Large intestine (tissue), 12 donors: ENCODE measurements at places on chromosomes 4 and X. TPM values are rescaled to one million over a fixed set of nuclear protein-coding genes. Genes with fewer than 3 reads are reported as not detected.
A peak's percentile ranks its signal among the peaks of the same experiment; 100 is the strongest.

The MRFAP1L1 gene
- 64.1 TPM for polyA plus RNA-seq

GRCh38 chrX:25178555-25178954, 162.8 kb upstream of the ARX start:
- DNase-seq, result no peak

- no peak for DNase-seq
These were observed 284.4 kb downstream of the AFF2 start for GRCh38 chrX:148784856-148785255.

The MMRN1 gene
- polyA plus RNA-seq, result 22.4 TPM

- DNase-seq, result no peak
These were observed 129.1 kb downstream of the CPZ start for GRCh38 chr4:8721621-8722020.

GRCh38 chr4:8504279-8505007, 63.9 kb downstream of the TRMT44 start:
- DNase-seq, result no peak

- peak; percentile 39 for DNase-seq
These were observed 266.8 kb downstream of the C4orf33 start for GRCh38 chr4:129362691-129363274.

DNA sequence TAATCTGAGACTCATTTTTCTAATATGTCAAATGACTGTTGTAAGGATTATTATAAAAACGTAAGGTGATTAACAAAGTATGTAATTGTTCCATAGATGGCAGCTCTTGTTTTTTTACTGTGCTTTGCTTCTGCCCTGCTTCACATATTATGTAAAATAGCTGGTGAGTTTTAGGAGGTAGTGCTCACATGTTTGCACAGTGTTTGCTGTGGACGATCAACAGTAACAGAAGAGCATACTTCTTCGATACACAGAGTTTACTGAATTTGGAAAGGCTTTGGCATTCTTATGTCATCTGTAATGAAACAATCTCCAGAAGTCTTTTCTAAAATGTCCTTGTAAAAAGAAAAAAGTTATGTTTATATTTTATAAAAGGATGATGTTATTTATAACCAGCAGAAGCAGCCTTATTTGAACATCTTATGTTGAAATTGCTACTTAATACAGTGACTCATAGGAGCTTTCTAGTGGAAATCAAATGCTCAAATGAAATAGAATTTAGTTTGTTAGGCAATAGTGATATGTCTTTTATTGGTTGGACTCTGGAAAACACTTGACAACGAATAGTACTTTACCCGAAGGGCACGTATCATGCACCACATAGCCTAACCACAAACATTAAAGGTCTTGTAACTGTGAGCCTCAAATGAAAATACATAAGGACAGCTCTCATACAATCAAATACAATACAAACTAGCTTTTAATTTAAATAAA, 1.9 kb upstream of the MTTP start:
- DNase-seq, result peak; percentile 87

- DNase-seq, result no peak
These were observed 11.0 kb downstream of the DGKK start for GRCh38 chrX:50459615-50460014.

The SPANXC gene
- not detected for polyA plus RNA-seq

DNA sequence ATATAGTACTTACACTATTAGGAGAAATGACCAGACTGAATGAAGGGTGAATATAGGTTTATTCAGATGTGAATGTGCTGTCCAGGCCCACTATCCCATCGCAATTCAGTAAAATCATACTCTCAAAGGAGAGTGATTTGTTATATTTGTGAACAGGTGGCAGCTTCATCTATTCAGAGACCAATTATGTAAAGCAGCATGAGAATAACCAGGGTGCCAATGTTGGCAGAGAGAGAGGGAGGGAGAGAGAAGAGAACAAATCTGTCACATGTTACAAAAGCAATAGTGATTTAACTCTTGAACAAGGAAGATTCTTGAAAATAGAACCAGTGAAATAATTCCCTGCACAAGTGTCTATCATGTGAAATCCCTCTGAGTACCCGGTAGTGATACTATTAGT, 38.9 kb upstream of the TLL1 start:
- no peak for DNase-seq

DNA sequence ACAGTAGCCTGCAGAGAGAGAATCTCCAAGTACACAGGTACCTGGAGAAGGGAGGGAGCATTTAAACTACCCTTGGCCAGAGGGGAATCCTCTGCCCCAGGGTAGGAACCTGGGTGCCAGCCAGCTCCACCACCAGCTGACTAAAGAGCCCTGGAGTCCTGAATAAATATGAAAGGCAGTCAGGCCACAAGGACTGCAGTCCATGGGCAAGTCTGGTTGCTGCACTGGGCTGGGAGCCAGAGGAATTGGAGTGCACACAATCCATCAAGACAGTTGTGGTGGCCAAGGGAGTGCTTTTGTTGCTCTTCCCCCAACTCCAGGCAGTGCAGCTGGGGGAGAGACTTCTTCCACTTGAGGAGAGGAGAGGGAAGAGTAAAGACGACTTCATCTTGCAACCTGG, 172.5 kb downstream of the HNRNPD start:
- DNase-seq, result no peak

DNA sequence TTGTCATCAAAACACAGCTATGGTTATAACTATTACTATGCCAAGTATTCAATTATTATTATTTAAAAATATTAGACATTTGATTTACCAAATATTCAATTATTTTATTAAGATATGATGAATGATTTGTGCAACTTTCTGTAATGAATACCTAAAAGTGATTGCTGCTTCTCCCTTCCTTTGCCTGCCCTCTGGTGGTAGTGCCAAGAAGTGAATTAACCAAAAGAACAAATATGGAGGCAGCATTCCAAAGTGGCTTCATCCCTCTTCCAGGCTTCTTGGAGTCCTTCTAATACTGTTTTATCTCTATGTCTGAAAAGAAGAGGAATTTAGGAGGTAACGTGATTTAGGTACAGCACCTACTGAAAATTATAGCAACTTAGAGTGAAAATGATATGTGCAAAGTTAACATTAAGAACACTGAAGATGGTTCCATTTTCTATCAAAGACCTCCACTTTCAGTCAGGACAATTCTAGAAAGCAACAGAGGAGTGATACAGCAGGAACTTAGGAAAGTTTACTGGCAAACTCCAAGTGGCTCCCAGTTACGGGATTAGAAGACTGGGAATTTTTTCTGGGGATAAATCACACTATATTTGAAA, 43.0 kb downstream of the ENPEP start:
- no peak for DNase-seq

GRCh38 chr4:138879757-138880156, 135.8 kb upstream of the NOCT start:
- no peak for DNase-seq

The IL2 gene
- 0.24 TPM for polyA plus RNA-seq

DNA sequence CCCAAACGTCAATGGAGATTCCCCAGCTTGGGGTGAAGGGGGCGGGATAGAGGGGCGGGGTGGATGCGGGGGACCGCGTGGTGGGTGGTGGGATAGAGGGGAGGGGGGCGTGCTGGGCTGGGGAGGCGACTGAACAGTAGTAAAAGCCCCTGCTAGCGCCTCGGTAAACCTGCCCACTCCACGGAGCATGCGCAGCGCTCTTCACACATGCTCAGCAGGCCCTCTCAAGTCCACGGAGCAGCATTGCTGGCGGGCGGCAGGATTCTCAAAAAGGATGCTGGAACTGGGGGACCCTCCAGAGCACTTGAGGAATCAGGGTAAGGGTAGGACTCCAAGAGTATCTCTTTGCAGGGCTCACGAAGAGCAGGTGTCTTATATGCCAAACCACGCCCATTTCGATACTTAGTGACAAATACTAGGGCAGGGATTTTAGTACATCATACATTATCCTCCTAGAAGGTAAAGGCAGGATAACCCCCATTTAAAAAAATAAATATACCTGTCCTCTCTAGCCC, 378 bp upstream of the RPS6KA6 start:
- peak; percentile 64 for DNase-seq

DNA sequence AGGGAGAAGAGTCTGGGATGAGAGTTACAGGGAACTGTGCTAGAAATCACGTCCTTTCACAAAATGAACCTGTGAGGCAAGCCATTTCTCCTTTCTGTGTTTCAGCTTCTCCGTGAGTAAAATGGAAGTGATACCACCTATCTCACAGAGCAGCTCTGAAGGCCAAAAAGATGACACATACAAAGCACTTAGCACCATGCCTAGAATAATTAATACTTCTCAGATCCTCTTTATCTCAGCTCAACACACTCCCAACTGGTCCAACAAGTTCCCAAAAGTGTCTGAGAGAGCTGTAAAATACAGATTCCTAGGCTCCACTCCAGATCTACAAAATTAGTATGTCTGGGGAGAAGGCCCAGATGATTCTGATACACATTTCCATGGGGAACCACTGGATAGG, 38.3 kb downstream of the LHFPL1 start:
- DNase-seq, result no peak

GRCh38 chr4:3069661-3070199, 4.6 kb downstream of the HTT-AS start:
- DNase-seq, result no peak

- no peak for DNase-seq
These were observed 348.7 kb downstream of the MAPK10 start for GRCh38 chr4:86011117-86011516.

GRCh38 chrX:146887020-146887419, 72.5 kb upstream of the CXorf51A start:
- DNase-seq, result no peak

The HERC6 gene
- polyA plus RNA-seq, result 10.8 TPM

The NXF2 gene
- polyA plus RNA-seq, result not detected

DNA sequence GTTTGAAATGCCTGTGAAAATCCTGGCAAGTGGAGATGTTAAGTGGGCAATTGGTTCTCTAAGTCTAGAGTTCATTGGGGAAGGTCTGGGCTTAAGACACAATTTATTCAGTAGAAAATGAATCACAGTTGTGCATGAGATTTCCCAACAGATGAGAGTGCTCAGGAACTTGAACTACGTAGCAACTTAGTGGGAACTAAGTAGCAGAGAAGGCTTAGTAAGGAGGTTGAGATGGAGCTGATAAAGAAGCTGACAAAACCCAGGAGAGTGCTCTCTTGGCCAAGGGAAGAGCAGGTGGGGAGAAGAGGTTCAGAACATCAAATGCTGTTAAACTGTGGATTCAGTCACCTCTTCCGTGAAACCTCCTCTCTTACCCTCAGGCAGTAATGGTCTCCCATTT, 33.0 kb downstream of the AFF1 start:
- no peak for DNase-seq

DNA sequence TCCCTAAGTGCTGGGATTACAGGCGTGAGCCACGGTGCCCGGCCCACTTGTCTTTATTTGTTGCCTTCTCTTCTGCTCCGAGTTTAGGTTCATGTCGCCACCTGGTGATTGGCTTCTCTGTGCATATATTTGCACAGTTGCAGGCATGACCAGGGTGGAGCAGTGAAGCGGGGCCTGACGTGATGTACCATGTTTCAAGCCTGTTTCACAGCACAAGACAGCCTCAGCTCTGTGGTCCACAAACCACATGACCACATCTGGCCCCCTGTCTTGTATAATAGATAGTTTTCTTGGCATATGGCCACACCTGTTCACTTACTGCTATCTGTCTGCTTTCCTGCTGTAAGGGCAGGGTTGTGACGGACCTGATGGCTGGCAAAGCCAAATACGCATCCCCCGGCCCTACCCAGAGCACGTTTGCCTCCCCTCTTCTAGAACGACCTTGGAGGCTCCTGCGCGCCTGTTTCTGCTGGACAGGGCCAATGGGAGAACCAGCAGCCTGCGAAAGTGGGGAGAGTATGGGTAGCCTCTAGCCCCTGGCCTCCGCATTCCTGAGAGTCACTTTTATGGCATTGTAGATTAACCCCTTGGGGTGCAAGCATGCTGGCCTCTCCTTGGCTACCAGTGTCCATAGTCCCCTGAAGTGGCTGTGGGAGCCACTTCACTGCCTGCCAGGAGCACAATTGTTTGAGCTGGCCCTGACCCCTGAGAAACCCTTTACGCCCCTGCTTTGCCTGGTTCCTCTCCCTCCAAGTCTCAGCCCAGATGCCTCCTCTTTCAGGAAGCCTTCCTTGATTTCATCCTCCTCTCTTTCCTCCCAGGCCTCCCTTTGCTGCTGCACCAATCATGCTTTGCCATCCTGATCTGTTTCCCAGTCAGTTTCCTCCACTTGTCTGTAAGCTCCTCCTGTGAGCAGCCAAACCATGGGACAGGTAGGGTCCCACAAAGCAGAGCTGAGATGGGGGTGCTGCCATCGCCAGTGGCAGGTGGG, 6.0 kb upstream of the SH3TC1 start:
- DNase-seq, result peak; percentile 77

- no peak for DNase-seq
These were observed 150.8 kb upstream of the DIPK2B start for GRCh38 chrX:45351478-45351877.

GRCh38 chr4:127446427-127446885, 186.3 kb upstream of the INTU start:
- no peak for DNase-seq

DNA sequence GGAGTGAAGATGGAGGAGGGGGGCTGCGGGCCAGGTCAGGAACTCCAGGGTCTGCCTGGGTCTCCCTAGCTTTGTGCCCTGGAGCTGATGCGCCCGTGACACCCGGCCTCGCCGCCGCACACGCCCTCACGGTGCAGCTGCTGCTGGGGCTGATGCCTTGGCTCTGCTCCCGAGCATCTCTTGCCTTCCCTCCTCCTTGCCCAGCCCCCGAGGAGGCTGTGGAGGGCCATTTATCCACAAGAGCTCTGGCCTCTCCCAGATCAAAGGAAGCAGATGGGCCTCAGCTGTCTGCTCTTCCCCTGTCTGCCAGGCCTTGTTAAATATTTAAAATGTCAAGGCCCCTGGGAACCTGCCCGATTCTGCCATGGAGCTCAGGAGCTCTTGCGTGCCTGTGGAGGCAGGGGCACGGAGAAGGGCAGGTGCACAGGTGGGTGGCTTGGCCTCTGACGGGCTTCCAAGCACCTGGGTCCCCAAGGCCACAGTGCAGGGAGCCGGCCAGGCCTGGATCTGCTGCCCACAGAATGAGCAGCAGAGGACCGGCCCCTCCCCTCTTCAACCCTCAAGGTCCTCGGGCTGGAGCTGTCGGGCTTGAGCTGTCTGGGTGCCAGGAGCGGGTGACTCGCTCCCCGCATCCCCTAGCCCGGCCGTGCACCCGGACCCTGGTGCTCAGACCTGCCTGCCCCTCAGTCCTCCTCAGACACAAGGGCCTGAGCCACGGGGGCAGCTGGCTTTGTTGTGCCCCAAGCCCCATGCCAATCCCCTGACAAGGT, 20.3 kb downstream of the ATP2B3 start:
- no peak for DNase-seq

The CXCL11 gene
- polyA plus RNA-seq, result 0.30 TPM

DNA sequence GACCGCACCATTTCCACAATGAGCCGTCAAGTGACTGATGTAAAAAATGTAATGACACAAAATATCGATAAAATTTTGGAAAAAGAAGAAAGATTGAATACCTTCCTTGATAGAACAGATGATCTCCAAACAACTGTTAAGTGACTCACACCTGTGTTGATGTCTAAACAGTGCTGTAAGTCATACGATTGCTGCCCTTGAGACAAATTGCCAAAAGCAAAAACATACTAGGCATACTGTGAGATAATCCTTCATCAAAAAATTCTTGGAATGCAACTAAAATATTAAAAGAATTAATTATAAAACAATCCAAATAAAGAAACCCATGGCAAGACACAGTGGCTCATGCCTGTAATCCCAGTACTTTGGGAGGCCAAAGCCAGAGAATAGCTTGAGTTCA, 53.4 kb downstream of the HNRNPD start:
- no peak for DNase-seq

- DNase-seq, result no peak
These were observed 212.0 kb upstream of the KLF3 start for GRCh38 chr4:38452009-38452408.

GRCh38 chrX:14309431-14309830, 219.9 kb upstream of the GLRA2 start:
- DNase-seq, result no peak

The CASK gene
- 71.3 TPM for polyA plus RNA-seq
